ENCODE measurements at places on chromosomes 12 and 14. TPM values are rescaled to one million over a fixed set of nuclear protein-coding genes. Genes with fewer than 3 reads are reported as not detected.

VEZT gene
- 50.2 TPM for total RNA-seq

FIGNL2 gene
- 1.3 TPM for total RNA-seq

SMIM41 gene
- 0.45 TPM for total RNA-seq

CELA1 gene
- total RNA-seq, result not detected

CLEC1B gene
- not detected for total RNA-seq

SMOC1 gene
- total RNA-seq, result 0.93 TPM

ANKRD33 gene
- not detected for total RNA-seq

GRCh38 chr14:65599375-65599774 is 186.8 kb downstream of the FUT8 start:
- DNase-seq, result no peak

DNA sequence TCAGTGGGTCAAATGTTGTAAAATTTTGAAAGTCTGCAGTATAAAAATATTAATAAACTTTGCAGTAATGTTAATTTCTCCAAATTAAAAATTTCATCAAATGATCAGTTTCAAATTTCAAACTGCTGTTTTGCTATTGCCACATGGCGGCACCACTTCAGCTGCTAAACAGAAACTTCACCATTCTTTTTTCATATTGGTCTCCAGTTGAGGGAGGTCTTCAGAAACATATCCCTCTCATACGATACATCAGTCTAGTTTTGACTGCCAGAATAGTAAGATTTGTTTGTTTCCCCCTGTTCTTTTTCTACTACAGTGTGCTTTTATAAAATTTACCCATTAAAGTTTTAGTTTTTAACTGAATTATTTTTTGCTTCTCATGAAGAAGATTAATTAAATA is 4.2 kb upstream of the TRHDE start:
- DNase-seq, result no peak

DNA sequence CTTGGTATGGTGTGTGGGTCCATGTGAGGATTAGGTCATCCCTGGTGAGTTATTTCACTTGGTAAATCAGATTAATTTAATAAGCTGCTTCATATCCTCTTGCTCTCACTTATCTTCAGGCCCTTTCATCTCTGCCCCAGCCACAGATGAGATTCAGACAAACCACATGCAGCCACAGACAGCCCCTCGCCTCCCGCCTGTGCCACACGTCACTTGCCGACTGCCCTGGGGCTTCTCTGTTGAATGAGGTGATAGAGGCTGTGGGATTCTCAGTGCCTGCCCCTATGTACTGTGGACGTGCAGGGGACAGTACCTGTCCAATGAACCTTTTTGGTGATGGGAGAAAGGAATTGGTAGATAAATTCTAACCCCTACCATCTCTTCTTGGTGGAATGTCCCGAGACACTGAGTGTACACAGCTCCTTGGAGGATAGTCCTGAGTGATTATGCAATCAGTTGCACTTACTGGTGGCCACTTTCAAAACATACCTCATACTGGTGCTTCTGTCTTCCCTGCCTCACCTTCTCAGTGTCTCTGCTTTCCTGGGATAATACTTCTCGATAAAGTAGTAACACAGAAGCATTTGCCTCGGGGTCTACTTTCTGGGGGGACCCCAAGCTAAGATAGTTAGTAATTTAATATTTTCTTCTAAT is 248.7 kb downstream of the TTC6 start:
- no peak for DNase-seq

- no peak for DNase-seq
These were observed 416.9 kb downstream of the MED13L start for GRCh38 chr12:115860619-115861018.

DNA sequence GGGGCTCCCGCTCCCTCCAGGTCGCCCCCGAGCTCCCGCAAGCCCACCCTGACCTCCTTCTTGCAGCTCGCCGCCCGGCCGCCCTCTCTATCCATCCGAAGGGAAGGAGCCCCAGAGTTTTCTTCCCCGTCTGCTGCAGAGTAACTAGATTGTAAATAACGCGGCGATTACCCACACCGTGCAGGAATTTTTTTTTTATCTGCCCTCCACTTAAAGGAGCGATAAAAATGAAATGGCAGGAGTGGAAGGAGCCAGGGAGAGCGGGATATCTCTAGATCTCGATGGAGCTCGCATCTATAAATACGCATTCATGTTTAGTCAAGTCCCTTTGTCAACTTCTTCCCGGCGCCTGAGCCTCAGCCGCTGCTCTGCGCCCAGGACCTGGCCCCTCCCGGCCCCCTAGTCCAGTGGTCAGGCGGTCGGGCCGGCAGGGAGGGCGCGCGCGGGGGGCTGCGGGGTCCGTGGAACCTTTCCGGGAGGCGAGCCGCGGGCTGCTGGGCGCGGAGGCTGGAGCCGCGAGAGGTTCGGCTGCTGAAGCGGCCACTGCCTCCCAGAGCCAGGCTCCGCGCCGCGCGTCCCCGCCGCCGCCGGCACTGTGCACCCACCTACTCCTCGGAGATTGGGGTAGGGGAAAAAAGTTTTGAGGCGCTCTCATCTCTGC is 386.0 kb downstream of the BCAT1 start:
- no peak for DNase-seq

- no peak for DNase-seq
These were observed 306.6 kb upstream of the ATP2B1 start for GRCh38 chr12:90015228-90015627.

- DNase-seq, result no peak
These were observed 23.6 kb upstream of the TMEM132D start for GRCh38 chr12:129927316-129927900.

- DNase-seq, result no peak
These were observed 37.7 kb downstream of the RASAL1 start for GRCh38 chr12:113097716-113098440.

GRCh38 chr12:32522331-32523221 is 123.2 kb downstream of the FGD4 start:
- DNase-seq, result no peak

GRCh38 chr12:43289426-43289801 is 262.6 kb downstream of the ADAMTS20 start:
- DNase-seq, result no peak

DNA sequence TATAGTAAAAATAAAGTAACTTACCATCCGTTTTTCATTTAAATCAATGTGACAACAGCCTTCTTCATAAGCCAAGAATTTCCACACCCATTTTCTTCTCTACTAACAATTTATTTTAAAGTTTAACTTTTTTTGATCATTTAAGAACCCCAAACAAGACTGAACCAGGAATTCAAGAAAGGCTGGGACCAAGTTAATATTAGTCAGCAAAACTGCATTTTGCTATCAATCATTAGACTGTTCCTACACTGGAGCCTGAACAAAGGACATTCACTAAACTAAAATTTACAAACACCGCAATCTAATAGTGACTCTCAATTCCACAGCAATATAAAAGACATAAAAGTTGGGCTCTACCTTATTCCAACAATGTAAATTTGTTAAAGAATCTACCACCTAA is 73.6 kb downstream of the OSBPL8 start:
- no peak for DNase-seq

- no peak for DNase-seq
These were observed 32.4 kb downstream of the PITPNM2 start for GRCh38 chr12:123118497-123118896.

DNA sequence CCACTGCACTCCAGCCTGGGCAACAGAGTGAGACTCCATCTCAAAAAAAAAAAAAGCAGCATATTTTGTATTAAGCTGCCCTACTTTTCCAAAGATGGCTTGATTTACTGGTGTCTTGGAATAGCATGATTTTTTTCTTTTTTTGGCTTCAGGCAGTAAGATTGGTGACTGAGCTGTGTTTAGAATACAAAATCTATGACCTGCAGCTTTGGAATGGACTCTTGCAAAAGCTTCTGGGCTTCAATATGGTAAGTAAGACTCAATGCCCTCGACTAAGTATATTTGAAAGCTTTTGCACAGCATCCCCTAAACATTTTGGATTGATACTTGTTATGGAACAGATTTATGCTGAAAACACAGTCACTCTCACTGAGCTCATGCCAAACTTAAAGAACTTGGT is 87.8 kb downstream of the KNTC1 start:
- no peak for DNase-seq

DNA sequence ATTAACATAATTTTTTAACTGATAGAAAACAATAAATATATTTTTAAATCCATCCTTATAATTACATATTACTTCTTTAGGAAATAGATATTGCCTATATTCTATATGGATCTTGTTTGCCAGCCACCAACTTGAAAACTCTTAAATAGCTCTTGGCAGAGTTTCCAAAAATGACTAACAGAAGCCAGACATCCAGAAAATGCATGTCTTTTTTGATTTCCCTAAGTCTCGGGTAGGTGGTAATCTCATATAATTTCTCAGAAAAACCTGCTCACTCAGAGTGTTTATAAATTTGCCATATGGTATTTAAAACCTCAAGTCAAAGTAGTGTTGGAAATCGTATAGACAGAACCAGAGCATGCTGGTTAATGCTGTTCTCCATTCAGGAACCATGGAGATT is 360.4 kb upstream of the FOXG1 start:
- no peak for DNase-seq

GRCh38 chr14:72745991-72746980 is 147.6 kb downstream of the DPF3 start:
- DNase-seq, result no peak

DNA sequence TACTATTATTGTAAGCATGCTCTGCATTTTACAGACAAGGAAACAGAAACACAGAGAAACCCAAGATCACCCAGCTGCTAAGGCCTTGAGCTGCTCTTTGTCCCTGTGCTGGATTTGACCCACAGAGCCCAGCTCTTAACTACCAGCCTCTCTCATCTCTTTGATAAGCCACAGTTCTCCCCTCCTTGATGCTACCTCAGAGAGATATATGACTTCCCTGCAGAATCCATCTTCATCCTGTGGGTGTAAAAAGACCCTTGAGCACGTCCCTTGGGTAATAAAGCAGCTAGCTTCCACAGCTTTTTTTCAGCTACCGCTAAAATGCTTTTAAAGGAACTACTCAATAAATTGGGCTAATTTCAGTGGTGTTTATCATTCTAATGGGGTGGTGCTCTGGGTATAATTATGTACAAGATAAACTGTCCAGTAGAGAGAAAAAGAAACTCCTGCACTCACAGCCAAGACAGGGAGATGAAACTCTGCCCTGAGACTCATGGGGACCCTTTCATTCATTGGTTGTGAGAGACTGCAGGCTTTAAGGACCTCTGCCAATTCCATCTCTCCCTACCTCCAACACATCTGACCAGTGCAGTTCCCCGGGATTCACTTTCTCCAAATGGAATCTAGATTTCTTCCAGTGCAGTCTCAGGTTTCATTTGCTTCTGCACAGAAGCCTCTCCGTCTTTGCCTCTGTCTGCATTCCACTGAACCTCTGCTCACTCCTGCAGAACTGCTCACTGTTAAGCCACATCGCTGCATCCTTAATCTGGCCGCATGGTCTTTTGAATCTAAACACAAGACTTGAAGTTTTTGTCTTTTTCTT is 24.7 kb upstream of the NTF3 start:
- no peak for DNase-seq
